ENCODE measurements at places on chromosomes 6 and 20.

DNA sequence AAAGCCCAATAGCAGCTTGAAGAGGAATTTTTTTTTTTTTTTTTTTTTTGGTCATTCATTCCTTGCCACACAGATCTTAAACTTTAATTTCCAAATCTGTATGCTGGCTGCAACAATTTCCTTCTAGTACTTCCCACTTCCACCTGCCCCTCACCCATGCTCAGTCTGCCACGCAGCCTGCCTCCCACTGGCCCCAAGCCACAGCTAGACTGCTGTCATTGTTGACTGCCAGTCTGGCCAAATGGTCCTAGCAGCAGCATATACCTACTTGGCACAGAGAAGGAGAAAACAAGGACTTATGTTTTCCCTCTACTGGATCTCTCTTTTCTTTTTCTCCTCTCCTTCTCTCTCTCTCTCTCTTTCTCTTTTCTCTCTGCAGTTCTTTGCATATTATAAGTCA lies 118.3 kb upstream of the HEY2 start:
- DNase-seq: no peak

- DNase-seq: no peak
Observed at GRCh38 chr6:33112148-33112547, 36.4 kb downstream of the HLA-DPB1 start.

DNA sequence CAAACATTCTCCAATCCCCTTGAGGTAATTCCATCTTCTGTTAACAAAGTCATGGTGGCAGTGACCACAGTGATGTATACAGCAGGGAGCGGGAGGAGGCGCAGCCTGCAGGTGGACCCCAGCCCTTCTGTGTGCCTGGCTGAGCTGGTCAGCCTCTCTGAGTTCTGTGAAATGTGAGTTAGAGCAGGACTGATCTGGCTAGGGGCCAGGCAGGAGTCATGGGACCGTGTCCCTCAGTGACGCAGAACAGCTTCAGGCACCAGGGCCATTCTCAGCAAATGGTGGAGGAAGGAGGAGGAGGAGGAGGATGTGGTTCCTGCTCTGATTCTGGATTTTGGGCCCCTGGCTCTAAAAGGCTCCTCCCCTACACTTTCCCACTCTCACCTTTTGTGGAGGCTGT lies 6.9 kb downstream of the PHACTR3 start:
- DNase-seq: no peak

DNA sequence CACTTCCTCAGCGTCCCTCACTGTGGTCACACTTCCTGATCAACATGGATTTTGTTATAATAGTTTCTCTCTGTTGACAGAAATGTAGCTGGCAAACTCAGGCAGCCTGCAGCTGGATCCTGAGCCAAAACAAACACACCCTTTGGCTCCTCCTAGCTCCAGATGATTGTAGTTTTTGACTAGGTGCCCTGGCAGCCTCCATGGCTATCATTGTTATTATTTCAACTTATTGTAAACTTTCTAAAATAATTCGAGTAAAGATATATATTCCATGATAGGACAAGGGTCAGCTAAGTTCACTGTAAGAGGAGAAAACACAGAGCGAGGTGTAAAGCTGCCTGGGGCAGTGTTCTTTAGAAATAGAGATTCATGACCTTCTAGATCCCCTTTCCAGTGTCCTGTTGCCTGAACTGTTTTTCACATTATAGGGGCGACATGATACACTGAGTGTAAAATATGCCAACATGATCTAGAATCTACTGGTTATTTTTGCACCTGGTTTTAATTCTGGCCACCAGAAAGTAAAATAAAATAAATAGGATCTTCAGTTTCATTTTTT lies 98.2 kb upstream of the HDGFL1 start:
- DNase-seq: no peak

GRCh38 chr20:3998998-3999397 lies 16.4 kb downstream of the RNF24 start:
- no peak for DNase-seq

DNA sequence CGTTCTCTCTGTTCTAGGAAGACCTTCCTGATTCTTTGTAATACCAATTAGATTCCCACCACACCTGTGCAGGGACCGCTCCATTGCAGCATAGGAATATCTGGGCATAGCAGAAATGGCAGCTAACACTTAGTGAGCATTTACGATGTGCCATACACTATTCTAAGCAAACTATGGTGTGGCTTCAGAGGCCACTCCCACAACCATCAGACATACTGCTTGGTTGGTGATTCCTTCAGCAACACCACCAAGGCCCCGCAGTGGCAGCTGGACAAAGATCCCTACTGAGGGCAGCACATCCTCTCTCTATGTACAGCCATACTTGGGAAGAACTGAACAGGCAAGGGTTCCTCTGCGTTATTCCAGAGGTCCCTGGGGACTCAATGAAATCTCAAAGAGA lies 6.2 kb downstream of the KCNK5 start:
- DNase-seq: no peak

DNA sequence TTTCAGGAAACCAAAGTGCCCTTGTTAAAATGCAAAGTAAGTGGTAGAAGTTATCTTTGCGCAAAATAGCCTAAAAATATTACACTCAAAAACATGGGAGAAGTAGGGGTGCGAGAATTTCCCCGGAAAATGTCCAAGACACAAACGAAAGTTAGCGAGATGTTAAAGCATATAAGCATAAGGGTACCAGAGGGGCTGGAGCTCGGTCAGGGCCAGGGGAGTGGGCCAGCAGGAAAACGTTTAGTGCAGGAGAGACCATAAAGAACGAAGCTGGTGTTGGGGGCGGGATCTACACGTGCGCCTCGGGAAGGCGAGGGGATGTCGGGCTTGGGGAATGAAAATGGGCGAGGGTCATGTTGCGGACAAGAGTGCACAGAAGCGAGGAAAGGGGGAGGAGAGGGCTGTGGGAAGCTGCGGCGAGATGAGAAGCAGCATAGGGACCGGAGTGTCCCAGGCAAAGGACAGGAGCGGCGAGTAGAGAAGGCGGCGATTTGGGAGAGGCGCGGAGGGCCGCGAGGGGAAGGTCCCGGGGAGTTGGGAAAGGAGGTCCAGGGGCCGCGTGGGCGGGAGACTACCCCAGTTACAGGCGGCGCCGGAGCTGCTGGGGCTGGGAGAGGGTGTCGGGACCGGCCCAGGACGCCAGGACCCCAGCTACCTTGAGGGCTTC lies 600 bp downstream of the XPO5 start:
- no peak for DNase-seq

DNA sequence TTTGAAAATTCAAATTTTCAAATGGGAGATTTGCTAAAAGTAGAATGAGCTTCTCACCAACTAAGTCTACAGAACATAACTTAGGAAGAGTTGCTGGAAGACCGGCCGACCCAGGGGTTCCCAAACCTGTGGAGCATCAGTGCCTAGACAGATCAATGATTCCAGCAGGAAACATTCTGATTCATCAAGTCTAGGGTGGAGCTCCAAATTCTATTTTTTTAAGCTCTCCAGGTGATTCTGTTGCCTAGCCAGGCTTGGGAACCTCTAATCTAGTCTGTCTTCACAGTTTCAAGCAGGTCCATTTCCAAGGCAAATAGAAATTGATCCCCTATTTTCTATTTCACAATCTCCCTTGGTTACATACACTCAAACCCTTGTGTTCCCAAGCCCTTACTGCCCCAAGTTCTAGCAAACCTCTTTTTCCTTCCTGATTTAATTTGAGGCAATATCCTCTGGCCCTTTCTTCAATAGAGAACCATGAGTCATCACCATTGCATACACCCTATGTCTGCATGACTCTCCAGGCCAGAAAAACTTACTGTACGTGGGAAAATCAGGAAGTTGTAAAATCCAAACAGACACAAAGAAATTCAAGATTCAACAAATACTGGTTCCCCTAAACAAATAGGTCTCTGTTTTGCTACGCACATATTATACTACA lies 8.9 kb downstream of the ATXN1 start:
- no peak for DNase-seq

- DNase-seq: no peak
Observed at GRCh38 chr6:16239798-16240123, 1.4 kb downstream of the GMPR start.

- DNase-seq: no peak
Observed at GRCh38 chr6:11977193-11977592, 34.9 kb upstream of the HIVEP1 start.

DNA sequence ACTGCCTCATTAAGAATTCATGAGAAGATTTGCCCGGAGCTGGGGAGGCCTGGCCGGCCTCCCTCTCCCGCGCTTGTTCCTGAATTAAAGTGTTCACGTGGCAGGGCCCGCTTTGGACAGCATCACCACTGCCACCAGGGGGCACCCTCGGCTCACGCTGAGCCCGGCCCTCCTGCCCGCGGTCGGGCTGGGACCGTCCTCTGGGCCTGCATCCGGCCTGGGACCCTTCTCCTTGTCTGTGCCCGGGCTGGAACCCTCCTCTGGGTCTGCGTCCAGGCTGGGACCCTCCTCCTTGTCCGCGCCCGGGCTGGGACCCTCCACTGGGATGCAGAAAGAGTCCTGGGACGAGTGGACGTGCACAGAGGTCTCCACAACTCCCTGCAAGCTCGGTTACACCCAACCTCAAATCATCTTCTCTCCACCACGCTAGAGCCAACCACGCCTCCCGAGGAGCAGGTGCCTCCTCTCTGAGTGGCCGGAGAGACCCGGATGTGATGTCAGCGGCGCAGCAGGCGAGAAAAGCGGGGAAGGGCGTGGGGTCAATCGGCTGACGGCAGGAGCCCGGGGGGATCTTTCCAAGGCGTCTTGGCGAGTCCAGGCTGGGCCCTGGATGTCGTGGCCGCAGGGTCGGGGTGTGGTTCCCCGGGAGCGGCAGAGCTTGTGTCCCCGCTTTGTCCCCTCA lies 50.9 kb upstream of the DACT2 start:
- DNase-seq: peak; percentile 3

DNA sequence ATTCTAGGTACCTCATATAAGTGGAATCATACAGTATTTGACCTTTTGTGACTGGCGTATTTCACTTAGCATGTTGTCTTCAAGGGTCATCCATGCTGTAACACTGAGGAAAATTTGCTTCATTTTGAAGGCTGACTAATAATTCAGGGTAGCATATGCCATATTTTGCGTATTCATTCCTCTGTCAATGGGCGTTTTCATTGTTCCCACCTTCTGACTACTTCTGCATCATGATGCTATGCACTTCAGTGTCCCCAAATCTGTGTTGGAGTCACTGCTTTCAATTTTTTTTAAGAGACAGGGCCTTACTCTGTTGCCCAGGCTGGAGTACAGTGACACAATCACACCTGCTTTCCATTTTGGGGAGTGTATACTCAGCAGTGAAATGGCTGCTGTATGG lies 51.6 kb downstream of the SYNDIG1 start:
- DNase-seq: no peak

DNA sequence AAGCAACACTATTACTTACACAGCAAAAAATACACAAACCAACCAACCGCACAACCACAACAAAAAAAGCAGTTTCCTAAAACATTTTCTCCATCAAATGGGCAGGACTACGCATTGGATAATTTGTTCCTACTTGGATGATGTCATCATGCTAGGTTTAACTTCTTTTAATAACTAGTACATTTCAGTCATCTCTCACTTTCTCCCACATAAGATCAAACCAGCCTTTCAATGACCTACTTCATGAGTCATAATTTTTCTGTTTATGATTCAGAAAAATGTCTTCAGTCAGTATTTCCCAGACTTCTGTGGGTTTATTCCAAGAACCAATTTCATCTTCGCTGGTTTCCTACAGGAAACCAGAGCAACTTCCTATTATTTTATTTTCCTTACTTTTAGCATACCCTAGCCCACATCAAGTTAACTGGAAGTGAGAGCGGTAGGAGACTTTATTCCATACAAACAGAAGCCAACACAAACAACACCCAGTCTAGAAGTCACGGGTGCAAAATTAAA lies 134.2 kb downstream of the GMDS start:
- no peak for DNase-seq

GRCh38 chr6:84665401-84665800 lies 99.0 kb downstream of the TBX18 start:
- DNase-seq: no peak

DNA sequence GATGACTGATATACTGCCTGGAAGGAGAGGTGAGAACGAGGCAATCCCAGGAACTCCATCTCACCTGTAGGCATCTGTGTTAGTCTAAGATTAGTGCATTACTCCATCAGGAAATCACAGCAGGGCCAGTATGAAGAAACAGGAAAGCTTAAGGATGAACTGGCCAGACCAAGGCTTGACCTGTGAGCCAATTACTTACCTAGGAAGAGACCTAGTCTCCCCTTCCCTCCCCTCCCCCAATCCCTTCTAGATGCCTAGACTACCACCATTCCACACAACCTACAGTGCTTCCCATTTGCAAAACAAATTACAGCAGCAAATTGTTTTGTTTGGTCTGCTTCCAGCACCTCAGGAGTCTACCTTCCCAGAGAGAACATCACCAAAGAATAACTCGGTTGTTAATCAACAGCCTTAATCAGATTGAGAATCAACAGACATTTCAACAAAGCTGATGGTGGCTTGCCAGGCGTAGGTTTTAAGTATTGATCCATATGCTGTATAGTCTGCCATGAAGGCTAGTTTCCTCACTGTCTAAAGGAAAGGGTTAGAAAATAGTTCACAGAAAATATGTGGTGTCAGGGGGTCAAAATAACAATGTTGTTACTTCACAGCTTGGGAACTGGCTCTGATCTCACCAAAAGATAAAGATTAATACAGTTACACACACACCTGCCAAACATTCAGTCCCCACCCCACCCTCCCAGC lies 10.1 kb downstream of the PKHD1 start:
- DNase-seq: no peak

DNA sequence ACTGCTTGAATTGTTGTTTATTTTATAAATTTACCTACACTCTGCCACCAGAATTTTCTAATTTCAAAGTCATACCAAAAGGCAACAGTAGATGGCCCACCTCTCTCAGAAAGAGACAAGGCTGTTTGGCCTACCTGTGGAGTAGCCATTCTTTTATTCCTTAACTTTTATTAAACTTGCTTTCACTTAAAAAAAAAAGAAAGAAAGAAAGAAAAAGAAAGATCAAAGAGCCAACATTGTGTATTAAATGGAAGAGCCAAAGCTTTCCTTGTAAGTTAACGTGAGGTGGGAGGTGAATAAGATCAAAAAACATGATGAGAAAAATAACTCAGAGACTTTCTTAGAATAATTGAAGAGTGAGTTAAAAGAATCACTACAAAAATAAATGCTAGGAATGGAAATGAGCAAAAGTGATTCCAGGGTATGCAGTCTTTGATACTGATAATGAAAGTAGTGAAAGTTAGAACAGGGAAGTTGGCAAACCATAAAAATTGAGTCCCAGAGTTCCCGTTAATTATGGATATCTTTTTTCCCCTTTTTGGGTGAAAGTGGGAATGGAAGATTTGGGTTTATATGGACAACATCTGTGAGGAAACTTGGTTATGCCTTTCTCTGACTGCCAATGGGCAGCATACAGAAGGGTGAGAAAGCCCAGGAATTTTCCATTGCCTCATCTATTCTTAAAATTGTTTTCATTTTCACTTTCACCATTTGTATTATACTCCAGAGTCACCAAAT lies 35.9 kb upstream of the MYB start:
- no peak for DNase-seq

DNA sequence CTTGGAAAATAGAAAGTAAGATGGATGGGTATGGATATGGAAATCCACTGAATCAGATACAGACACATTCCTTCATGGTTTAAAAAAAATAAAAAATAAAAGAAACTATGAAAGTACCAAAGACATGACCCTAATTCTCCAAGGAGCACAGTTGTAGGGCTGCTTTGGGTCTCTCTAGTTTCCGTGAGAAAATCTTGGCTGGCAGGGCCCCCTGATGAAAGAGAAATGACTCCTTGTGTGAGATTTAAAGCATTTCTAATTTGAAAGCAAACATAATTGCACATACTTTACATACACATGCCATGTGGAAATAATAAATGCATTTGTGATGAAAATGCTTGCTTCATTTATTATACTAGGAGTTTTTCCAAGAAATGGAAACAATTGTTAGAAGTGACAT lies 593.9 kb upstream of the BTBD3 start:
- no peak for DNase-seq
